ENCODE measurements at places on chromosomes 7 and 10. TPM values are rescaled to one million over a fixed set of nuclear protein-coding genes. Genes with fewer than 3 reads are reported as not detected.

GRCh38 chr7:32289651-32290414 lies 200.3 kb downstream of the LSM5 start:
- H3K4me1 ChIP-seq = no peaks in the 10 kb centered on the region
- no peak for DNase-seq
- H3K4me3 ChIP-seq = no peak overlapping the region
- H3K36me3 ChIP-seq = no peaks in the 10 kb centered on the region
- peaks cover 10% of the 10 kb centered on the region for H3K27me3 ChIP-seq

DNA sequence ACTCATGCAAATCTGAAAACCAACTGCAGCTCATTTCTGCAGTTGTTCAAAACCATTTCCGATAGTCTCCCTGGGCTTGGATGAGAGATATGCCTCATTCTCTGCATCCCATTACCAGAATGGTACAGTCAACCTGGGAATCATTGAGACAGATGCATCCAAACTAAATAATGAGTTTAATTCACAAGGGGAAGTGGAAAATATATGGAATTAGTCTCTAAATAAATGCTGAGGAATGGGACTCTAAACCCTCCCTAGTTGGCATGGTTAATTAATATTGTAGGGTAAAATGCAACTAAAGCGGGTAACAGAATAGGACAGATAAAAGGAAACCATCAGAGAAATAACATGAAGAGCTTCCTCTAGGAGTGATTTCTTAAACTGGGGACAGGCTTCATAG lies 118.9 kb downstream of the AMPH start:
- no peaks in the 10 kb centered on the region for H3K4me1 ChIP-seq
- H3K4me3 ChIP-seq = no peak overlapping the region
- no peak for DNase-seq
- H3K36me3 ChIP-seq = peaks cover 4% of the 10 kb centered on the region
- peaks cover 7% of the 10 kb centered on the region for H3K27me3 ChIP-seq

DNA sequence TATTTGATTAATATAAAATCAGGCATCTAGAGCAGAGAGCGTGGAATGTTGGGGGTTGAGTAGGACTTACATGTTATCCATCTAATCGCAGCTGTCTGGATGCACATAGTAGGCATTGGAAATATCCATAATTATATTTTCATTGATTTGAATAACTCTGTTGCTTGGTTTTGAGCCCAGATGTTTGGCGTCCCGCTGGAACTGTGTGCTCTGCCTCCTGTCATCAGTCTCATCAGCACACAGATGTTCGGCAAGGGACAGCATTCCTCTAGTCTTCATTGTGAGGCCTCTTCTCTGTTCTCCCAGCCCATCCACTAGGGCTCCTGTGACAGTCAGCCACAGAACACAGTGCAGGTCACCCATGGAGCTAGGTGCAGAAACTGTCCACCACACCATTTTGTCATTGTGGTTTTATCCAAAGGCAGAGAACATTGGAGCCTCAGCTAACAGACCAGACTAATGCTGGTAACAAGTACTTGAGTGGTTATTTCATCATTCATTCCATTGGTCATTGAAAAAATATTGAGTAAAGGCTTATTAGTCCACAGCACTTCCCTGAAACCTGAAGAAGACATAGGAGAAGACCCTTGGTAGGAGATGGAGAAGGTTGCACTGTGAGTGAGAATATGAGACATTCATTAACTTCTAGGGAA lies 927.4 kb downstream of the LRMDA start:
- no peak overlapping the region for H3K27ac ChIP-seq
- no peaks in the 10 kb centered on the region for H3K27me3 ChIP-seq
- H3K4me1 ChIP-seq = no peaks in the 10 kb centered on the region
- H3K4me3 ChIP-seq = no peak overlapping the region
- no peaks in the 10 kb centered on the region for H3K36me3 ChIP-seq

- no peak overlapping the region for H3K27ac ChIP-seq
- DNase-seq = no peak
- H3K36me3 ChIP-seq = peaks cover 6% of the 10 kb centered on the region
- no peak overlapping the region for H3K4me3 ChIP-seq
- no peaks in the 10 kb centered on the region for H3K27me3 ChIP-seq
- no peaks in the 10 kb centered on the region for H3K4me1 ChIP-seq
Observed at GRCh38 chr7:1707756-1708595, 37.9 kb downstream of the ELFN1 start.

DNA sequence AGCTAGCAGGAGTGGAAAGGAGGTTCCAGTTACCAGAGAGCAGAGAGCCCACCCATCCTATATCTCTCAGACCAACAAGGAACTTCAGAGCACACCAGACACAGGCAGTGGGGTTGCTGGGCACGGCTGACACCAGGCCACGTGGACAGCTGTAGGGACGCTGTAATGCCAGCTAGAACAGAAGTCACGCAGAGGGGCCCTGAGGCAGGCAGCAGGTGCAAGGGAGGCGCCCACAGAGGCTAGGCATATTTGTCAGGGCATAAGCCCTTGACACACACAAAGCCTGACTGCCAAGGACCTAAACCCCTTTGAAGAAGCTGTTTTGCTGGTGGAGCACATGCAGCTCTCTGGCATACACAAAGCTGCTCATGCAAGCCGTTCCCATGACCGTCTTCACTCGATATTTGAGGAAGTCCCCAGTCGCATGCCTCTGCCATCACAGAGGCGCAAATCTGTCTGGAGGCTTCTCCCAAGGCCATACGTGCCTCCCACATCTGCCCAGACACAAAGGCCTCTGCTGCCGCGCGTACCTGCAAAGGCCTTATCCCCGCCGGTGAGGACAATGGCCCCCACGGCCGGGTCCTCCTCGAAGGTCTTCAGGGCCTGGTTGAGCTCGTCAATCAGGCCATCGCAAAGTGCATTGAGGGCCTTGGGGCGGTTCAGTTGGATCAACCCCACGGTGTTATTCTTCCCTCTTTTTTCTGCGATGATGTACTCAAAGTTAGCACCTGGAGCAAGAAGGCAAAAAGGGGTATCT lies 2.9 kb downstream of the ECHS1 start:
- H3K4me3 ChIP-seq = no peak overlapping the region
- H3K36me3 ChIP-seq = peaks cover 6% of the 10 kb centered on the region
- no peak for DNase-seq
- no peak overlapping the region for H3K27ac ChIP-seq

DNA sequence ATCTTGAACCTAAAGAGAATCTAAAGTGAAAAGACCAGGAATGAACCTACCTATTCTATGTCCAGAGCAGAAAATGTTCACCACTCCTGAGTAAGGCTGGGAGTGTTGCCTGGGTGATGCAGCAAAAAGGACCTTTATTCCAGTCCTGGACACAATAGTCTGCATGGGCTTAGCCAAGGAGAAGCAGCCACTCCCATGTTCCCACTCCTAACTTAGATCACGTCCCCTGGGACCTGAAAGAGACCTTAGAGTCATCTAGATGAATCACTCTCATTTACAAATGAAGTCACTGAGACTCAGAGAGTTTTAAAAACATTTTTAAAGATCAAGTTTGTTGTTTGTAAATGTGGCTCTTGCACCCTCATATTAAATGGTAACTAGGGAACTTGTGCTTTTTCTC lies 763.4 kb downstream of the KCNMA1 start:
- peaks cover 16% of the 10 kb centered on the region for H3K27me3 ChIP-seq
- H3K36me3 ChIP-seq = no peaks in the 10 kb centered on the region
- no peaks in the 10 kb centered on the region for H3K4me1 ChIP-seq
- no peak overlapping the region for H3K27ac ChIP-seq
- H3K4me3 ChIP-seq = no peak overlapping the region

Gene WNT8B
- total RNA-seq = 0.22 TPM

Gene NEBL
- total RNA-seq = 0.17 TPM

DNA sequence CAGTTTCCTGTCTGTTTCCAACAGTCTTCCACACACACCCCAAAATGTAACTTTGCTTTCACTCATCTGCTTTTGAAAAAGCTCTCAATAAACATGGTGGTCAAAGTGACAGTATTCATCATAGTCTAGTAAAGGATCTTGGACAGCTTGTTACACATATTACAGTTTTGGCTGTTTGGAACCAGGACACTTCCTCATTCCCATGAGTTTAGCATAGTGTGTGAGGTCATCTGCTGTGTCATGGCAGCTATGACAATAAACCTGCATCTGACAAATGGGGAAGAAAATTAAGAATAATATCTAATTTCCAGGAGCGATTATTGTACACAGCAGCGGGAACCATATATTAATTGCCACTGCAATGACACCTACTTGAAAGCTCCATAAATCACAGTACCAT lies 184.3 kb upstream of the SLC26A5 start:
- H3K27ac ChIP-seq = no peak overlapping the region
- H3K4me1 ChIP-seq = no peaks in the 10 kb centered on the region

GRCh38 chr7:142348921-142349405 lies 91.1 kb upstream of the PRSS58 start:
- peaks cover 12% of the 10 kb centered on the region for H3K27me3 ChIP-seq
- H3K36me3 ChIP-seq = peaks cover 2% of the 10 kb centered on the region
- H3K4me3 ChIP-seq = no peak overlapping the region
- H3K27ac ChIP-seq = no peak overlapping the region

GRCh38 chr10:61994405-61995219 lies 93.1 kb downstream of the ARID5B start:
- peak overlapping the region; percentile 95 for H3K27ac ChIP-seq
- no peak for DNase-seq
- H3K4me1 ChIP-seq = peaks cover 95% of the 10 kb centered on the region
- H3K4me3 ChIP-seq = peak overlapping the region; percentile 88

Gene ANKRD1
- total RNA-seq = not detected

- H3K27ac ChIP-seq = no peak within 1 kb of the TSS
- peak; percentile 88 for DNase-seq
- no peaks in the 10 kb centered on the region for H3K27me3 ChIP-seq
- peaks cover 4% of the 10 kb centered on the region for H3K36me3 ChIP-seq
- H3K4me3 ChIP-seq = no peak within 1 kb of the TSS
Observed at GRCh38 chr10:74150204-74150989, at the start of gene AP3M1. AP3M1 (minus strand) TSS chr10:74150828; CDS start chr10:74138379, 12,449 bp downstream.

Gene KLF14
- 0.09 TPM for total RNA-seq

Gene LFNG
- total RNA-seq = 23.0 TPM

- no peak overlapping the region for H3K27ac ChIP-seq
- DNase-seq = no peak
- no peak overlapping the region for H3K4me3 ChIP-seq
- no peaks in the 10 kb centered on the region for H3K36me3 ChIP-seq
Observed at GRCh38 chr7:17659126-17659525, 281.2 kb downstream of the SNX13 start.

DNA sequence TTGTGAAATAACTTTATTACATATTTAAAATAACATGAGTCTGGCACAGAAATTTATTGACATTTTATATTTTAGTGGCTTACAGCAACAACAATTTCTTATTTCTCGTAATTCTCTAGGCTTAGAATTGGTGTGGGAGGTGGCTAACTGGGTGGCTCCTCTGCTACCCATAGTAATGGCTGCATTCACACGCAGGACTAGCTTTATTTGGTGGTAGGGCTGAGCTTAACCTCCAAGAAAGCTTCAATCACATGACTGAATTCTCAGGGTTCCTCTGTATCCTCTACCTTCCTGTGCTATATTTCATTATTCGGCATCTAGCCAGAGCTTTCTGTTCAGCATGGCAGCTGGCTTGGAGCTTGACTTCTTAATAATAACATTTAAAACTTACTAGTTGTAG lies 138.8 kb downstream of the ZWINT start:
- H3K4me3 ChIP-seq = no peak overlapping the region
- no peaks in the 10 kb centered on the region for H3K27me3 ChIP-seq
- H3K27ac ChIP-seq = no peak overlapping the region
- no peaks in the 10 kb centered on the region for H3K4me1 ChIP-seq
- H3K36me3 ChIP-seq = no peaks in the 10 kb centered on the region

DNA sequence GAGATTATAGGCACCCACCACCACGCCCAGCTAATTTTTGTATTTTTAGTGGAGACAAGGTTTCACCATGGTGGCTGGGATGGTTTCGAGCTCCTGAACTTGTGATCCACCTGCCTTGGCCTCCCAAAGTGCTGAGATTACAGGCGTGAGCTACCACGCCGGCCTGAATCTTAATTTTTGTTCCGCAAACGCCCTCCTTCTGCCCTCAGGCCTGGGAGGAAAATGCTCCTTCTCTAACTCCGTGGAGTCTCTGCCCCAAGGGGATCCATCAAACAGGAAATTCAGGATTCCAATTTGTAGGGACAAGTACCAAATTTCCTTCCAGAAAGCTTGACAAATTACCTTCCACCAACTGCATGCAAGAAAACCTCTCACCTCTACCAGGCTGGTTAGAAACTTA lies 43.2 kb downstream of the RBAK start:
- peaks cover 6% of the 10 kb centered on the region for H3K4me1 ChIP-seq
- H3K36me3 ChIP-seq = peaks cover 2% of the 10 kb centered on the region
- H3K27me3 ChIP-seq = no peaks in the 10 kb centered on the region
- DNase-seq = no peak

Gene ZNF783
- total RNA-seq = 28.4 TPM

DNA sequence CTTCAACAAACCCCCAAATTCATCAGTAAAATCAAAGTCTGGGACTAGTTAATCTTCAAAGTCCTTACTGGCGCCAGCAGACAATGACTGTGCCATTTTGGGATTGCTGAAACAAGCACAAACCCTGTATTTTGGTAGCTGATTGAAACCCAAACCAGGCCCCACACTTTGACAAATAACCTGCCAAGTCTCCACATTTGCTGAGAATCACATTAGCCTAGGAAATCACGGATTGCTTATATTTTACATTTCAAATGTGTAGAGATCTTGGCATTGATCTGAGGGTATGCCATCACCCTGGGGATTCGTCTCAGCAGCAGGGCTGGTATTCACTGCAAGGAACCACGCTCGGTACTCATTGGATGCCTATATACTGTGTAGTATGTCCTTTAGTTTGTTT lies 501.1 kb downstream of the CALN1 start:
- no peaks in the 10 kb centered on the region for H3K27me3 ChIP-seq
- H3K27ac ChIP-seq = no peak overlapping the region
- no peak for DNase-seq
- H3K4me1 ChIP-seq = no peaks in the 10 kb centered on the region
- no peaks in the 10 kb centered on the region for H3K36me3 ChIP-seq
- H3K4me3 ChIP-seq = no peak overlapping the region

- no peak overlapping the region for H3K4me3 ChIP-seq
- H3K27me3 ChIP-seq = no peaks in the 10 kb centered on the region
- H3K4me1 ChIP-seq = no peaks in the 10 kb centered on the region
- no peaks in the 10 kb centered on the region for H3K36me3 ChIP-seq
- H3K27ac ChIP-seq = no peak overlapping the region
Observed at GRCh38 chr7:71477441-71477840, 345.5 kb downstream of the GALNT17 start.

DNA sequence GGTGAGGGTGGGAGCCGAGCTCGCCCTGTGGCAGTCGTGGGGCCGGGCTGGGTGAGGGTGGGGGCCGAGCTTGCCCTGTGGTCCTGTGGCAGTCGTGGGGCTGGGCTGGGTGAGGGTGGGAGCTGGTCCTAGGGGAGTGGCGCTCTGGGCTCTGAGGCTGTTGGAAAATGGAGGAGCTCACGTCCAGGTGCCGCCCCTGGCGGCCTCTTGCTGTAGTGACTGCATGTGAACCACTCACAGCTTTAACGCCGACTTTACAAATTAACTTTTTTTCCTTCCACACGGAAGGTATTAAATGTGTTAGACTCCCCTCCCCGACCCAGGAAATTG lies 312.6 kb downstream of the WDR37 start:
- no peak overlapping the region for H3K4me3 ChIP-seq
- H3K36me3 ChIP-seq = no peaks in the 10 kb centered on the region
- no peak overlapping the region for H3K27ac ChIP-seq
- peaks cover 40% of the 10 kb centered on the region for H3K27me3 ChIP-seq

- no peaks in the 10 kb centered on the region for H3K4me1 ChIP-seq
- no peak overlapping the region for H3K4me3 ChIP-seq
- no peaks in the 10 kb centered on the region for H3K36me3 ChIP-seq
- no peak for DNase-seq
- no peaks in the 10 kb centered on the region for H3K27me3 ChIP-seq
Observed at GRCh38 chr7:33500703-33501701, 371.6 kb downstream of the BBS9 start.

Gene TMEM176B
- total RNA-seq = not detected

Gene LHFPL3
- total RNA-seq = not detected

Data from activated T-cell treated with anti-CD3 and anti-CD28 coated beads, Interleukin-2, amount 50 U/mL, for 72 hours (primary cell).